ENCODE measurements at places on chromosomes 12 and 14.

- DNase-seq: no peak
Measured at GRCh38 chr14:61599942-61600341, 95.4 kb upstream of the HIF1A start.

- no peak for DNase-seq
Measured at GRCh38 chr12:117098024-117098360, 1.2 kb downstream of the TESC start.

DNA sequence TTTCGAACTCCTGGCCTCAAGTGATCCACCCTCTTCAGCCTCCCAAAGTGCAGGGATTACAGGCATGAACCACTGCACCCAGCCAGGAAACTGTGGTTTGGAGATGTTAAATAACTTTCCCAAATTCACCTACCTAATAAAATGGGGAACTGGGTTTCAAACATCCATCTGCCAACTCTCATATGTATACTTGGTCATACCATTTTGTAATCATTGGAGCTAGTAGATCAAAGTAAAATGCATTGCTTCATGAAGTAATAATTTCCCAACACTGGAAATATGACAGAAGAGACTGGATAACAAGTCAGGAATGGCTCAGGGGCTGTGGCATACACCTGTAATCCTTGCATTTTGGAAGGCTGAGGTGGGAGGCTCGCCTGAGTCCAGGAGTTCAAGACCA lies 5.3 kb upstream of the HECTD1 start:
- no peak for DNase-seq

DNA sequence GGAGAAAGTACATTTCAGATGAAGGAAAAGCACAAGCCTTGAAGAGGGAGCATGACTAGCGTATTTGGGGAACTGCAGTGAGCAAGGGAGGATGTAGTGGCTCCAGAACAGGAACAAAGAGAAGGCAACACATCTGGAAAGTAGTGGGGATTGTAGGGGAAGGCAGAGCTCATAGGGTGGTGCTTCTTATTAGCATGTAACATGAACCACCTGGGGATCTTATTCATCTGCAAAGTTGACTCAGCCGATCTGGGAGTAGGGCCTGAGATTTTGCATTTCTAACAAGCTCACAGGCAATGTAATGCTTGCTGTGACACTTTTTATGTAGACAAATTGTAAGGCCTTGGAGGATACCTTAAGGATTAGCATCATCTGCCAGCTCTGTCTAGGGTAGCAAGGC lies 447.3 kb downstream of the NELL2 start:
- DNase-seq: no peak

- DNase-seq: peak; percentile 27
Measured at GRCh38 chr12:53145383-53146260, 34.9 kb upstream of the ZNF740 start.

DNA sequence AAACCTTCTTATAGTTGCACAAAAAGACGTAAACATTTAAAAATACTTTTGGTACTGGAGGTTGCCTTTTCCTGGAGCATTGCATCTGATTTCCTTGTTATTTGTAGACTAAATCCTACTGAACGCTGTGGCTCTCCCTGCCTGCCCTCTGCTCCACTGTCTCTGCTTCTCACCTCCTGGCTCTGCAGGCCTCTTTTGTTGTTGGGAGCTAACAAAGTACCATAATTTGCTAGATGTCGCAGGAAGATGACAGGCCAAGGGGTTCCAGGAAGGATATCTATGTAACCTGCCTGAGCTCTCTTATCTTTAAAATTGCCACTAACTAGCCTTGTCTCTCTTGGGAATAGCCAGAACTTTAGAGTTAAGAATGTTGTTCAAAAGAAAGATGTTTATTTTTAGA lies 21.4 kb downstream of the SYNE2 start:
- DNase-seq: no peak

DNA sequence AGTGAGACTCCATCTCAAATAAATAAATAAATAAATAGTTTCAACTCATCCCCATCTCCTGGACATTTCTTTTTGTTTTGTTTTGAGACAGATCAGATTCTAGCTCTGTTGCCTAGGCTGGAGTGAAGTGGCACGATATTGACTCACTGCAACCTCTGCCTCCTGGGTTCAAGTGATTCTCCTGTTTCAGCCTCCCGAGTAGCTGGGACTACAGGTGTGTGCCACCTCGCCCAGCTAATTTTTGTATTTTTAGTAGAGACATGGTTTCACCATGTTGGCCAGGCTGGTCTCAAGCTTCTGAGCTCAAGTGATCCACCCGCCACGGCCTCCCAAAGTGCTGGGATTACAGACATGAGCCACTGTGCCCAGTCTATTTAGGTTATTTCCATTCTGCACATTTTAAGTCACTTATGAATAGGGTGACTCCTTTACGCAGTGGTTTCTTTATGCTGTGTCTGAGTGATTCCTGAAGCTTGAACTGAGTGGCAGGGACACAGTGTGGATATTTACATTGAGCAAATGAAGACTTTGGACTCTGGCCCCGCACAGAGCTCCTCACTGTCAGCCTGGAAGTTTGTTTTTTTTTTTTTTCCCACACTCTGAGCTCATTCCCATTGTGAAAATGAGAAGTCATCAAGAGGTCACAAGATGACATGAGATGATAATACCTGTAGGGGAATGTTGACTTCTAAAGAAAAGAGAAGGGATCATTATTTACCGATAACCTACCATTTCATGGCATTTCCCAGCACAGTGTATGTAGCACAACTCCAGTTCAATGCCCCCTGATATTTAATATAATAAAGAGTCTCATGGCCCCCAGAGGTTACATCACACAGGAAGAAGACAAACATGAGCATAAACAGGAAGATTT lies 72.6 kb downstream of the TBX3 start:
- no peak for DNase-seq
